ENCODE measurements at places on chromosomes 11 and 22. TPM values are rescaled to one million over a fixed set of nuclear protein-coding genes. Genes with fewer than 3 reads are reported as not detected.

CCDC81 gene
- polyA plus RNA-seq, result 1.3 TPM

DNA sequence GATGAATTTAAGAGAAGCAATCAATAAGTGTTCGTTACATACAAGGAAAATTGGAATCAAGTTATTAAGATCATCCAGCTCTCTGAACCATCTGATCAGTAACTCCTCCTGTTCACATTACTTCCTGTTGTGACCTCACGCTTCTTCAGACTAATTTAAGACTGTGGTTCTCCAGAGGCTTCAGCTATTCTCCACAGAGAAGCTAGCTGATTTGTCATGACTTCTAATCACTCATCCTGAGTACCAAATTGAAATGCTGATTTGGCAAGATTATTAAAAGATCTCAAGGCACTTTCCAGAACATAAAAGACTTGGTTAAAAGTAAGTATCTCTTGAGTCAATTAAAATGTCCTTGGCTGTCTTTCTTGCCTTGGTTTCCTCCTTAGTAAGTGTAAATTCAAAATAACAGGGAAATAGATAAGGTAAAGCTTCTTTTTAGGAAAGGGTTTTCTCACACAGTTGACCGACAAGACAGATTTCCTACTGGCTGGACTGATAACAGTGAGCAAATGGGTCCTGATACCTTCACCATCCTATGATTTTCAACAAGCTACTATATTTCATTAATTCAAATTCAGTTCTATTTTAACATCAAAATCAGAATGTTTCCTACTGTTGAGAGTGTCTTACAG, 38.5 kb downstream of the GAB2 start:
- no peak for DNase-seq

- no peak for DNase-seq
Observed at GRCh38 chr11:113199866-113200265, 114.5 kb upstream of the TTC12 start.

DNA sequence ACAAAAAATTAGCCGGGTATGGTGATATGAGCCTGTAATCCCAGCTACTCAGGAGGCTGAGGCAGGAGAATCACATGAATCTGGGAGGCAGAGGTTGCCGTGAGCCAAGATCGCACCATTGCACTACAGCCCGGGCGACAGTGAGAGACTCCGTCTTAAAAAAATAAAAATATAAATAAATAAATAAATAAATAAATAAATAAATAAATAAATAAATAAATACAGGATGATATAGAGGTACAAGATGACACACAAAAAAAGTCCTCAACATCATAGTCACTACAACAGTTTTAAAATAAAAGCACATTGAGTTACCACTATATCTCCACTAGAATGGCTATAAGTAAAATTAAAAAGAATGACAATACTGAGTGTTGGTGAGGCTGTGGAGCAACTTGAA, 97.8 kb downstream of the ALX4 start:
- DNase-seq, result no peak
